Ascending aorta (tissue), 2 donors: ENCODE measurements at places on chromosomes 13 and 19. TPM values are rescaled to one million over a fixed set of nuclear protein-coding genes. Genes with fewer than 3 reads are reported as not detected.

DNA sequence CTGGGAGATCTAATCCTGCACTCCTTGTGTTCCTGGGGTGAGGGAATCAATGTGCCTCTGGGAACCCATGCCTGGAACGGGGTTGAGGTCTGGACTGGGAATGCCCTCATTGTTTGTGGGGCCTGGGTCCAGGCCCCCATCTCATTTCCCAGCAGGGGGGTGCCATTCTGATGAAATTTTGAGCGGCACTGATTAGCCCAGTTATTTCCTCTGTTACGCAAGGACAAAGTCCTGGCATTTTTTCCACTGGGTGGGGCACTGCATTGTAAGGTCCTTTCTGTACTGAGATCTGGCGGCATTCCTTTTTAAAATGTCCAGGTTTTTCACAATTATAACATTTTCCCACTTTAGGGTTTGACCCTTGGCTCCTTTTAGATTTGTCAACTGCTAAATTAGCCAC, 14.8 kb downstream of the FPR3 start:
- no peak for DNase-seq

DNA sequence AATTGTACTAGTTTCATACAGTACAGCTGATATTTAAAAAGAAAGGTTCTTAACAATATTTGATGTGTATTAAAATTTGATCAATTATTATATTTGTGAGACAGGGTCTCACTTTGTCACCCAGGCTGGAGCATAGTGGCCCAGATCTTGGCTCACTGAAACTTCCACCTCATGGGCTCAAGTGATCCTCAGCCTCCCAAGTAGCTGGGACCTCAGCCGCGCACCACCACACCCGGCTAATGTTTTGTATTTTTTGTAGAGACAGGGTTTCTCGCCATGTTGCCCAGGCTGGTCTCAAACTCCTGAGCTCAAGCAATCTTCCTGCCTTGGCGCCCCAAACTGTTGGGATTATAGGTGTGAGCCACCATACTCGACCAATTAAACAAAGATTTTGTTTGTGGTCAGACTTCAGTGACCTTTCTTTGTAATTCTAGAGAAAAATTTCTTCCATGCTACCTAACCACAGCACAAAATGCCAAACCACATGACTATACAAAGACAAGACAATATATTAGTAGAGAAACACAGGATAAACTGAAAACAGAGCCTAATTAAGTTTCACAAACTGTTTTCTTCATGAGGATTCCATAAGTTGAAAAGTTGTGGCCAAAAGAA, 59.6 kb downstream of the RBM26 start:
- DNase-seq = no peak

DNA sequence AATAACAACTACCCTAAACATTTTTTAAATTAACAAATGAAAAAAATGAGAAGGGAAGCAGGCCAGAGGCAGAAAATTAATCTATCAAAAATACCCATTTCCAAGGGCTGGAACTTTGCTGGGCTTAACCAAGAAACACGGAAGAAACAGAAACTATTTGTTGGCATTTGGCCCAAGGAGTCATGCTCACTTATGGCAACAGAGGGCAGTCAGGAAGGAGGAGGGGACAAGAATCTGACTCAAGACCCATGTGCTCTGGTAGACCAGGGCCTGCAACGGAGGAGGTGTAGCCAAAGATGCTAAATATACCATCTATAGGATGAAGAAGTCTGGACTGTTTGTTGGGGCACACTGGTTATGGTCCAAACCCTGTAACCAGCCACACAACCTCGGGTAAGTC, 496.7 kb downstream of the COG6 start:
- no peak for DNase-seq

GRCh38 chr19:46660008-46660517, 919 bp downstream of the DACT3 start:
- no peak for DNase-seq

DNA sequence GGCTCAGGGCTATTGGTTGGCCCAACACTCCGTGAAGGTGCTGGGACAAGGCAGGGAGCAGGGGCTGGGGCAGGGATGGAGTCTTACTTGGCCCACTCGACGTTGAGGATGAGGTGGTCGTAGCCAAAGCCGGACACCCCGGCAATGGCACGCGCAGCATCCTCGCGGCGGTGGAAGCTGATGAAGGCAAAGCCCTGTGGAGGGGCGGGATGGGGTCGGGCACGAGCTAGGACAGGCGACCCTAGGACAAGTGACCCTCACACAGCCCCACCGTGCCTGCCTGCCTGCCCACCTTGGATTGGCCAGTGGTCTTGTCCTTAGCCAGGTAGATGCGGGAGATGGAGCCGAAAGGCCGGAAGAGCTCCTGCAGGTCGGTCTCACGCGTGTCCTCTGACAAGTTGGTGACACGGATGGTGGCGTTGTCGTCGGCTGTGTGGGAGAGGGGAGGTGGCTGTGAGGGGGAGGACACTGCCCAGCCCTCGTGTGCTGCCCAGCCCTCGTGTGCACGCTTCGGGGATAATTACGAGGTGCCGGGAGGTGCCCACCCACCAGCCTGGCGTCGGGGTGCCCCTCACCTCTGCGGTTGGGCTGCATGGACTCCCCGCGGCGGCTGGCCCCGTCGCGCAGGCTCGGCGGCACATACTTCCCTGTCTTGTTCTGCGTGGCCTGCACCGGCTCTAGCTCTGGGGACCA, 4.0 kb downstream of the P2RY11 start:
- DNase-seq = no peak

- no peak for DNase-seq
Measured at GRCh38 chr19:48461982-48462655, 6.7 kb downstream of the KCNJ14 start.

DNA sequence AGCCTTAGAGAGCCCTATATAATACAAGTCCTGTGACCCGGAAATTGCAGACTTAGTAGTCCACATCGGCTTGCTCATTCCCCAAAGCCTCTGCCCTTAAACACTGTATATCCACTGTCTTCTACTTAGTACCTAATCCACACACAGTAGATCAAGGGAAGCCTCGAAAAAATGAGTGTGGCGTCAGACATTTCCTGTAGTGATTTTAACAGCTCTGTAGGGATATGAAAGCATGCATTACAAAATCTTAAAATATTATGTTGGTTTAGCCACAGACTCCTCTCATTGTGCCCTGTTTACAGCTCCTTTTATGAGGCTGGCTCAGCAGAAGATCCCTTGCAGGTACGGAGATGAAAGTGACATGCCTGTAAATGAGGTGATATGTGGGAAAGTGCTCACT, 416.3 kb downstream of the LIG4 start:
- DNase-seq = no peak

DNA sequence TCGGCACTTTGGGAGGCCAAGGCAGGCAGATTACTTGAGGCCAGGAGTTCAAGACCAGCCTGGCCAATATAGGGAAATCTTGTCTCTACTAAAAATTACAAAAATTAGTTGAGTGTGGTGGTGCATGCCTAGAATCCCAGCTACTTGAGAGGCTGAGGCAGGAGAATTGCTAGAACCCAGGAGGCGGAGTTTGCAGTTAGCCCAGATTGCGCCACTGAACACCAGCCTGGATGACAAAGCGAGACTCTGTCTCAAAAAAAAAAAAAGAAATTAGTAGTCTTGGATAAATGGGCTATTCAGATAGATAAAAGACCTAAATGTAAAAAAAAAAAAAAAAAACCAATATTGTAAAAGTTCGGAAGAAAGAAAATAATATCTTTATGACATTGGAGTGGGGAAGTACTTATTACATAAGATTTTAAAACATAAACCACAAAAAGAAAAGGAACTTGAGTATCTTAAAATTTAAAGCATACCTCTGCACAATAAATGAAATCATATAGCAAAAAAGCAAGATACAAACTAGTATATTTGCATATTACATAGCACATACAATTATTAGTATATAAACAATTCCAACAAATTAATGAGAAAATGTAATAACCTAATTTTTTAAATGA, 26.7 kb upstream of the RNASEH2B start:
- no peak for DNase-seq

DNA sequence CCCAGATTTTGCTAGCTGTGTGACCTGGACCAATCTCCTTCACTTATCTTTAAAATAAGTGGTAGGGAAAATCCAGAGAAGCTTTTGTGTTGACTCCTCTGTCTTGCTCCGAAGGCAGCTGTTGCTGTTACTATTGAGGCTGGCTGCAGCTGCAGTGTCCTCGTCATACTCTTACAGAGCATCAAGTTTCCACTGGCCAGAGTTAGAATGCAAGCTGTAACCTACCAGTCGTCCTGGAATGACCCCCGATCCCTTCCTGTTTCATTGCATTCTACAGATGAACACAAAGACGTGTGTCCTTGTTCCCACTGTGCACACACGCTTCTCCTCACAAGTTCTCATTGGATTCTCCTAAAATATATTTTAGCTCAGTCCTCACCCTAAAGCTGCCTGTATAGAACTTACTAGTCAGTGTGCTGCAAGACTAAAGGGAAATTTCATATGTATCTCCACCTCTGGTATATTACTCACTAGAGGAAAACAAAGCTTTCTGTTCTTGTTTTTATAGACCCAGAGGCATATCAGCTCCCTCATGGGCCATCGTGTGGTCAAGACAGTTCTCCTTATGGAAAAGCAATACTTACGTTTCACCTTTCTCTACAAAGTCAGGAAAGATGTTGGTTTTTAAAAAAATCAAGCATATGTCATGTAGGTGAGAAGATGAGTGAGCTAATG, 589.8 kb downstream of the LMO7 start:
- DNase-seq = no peak

Gene LGALS4
- total RNA-seq = not detected

Gene GAS6
- total RNA-seq = 502 TPM

Gene CLASRP
- 103 TPM for total RNA-seq
